ENCODE measurements at places on chromosomes 4 and X.

DNA sequence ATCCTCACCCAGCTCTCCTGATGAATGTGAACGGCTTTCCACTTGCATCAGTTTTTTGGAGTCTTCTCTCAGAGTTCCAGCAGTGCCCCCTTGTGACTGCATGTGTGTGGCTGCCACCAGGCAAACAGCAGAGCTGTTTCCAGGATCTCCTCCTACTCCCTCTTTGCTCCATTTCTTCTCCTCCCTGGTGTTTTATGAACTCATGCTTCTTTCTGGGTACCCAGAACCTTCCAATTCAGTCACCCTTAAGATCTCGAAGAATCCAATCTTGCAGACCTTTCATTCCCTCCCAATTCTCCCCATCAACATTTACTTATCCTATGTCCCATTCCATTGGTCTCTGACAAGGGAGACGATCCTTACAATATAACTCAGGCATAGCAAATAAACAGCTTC lies 6.8 kb upstream of the TCEANC start:
- no peak for DNase-seq

- DNase-seq: peak; percentile 34
These were observed 990 bp downstream of the HNRNPD start for GRCh38 chr4:82372517-82373485.

DNA sequence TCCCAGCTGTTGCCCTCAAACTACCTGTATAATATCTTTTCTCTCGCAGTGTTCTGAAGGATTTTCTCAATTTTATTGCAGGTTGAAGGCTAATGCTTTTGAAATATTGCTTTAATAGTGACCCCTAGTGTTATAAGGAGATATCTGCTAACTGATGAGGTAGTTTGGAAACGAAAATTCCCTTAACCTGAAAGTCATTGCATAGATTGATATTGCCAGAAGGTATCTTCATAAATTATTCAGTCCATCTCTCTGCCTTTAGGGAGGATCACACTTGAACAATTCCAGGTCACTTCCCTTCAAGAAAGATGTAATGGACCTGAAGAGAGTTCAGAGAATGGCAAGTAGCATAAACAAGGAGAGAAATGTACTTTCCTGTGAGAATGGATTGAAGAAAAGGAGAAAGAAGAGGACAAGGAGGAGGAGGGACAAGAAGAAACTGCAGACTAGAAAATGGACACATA lies 44.1 kb downstream of the TIGD4 start:
- no peak for DNase-seq

DNA sequence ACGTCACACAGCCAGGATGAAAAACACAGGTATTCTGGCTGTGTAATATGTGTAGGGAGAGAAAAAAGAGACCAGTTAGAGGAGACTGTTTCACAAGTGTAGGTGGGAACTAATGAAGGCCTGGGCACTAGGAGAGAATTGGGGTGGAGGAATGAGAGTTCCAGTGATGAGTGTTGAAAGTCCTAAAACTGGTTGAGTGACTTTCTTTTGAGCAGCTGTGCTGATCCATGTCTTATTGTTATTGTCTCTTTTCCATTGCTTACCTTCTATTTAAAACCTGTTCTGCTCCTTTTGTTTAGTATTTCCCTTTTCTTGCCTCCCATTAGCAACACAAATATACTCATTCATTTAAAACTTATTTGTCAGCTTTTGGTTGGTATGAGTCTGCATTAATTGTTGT lies 88.7 kb downstream of the PDLIM5 start:
- no peak for DNase-seq

DNA sequence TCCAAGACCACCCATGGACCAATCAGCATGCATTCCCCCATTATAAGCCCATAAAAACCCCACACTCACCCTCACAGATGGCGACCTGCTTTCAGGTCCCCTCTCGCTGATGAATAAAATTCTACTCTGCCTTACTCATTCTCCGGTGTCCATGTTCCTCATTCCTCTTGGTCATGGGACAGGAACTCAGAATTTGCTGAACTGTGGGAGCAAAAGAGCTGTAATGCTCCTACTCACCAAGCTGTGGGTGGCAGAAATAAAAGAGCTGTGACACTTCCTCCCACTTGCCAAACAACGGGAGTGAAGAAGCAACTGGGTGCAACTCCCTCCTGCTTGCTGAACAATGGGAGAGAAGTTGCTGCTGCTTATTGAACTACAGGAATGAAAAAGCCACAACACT lies 168.5 kb upstream of the PCDH18 start:
- DNase-seq: no peak

DNA sequence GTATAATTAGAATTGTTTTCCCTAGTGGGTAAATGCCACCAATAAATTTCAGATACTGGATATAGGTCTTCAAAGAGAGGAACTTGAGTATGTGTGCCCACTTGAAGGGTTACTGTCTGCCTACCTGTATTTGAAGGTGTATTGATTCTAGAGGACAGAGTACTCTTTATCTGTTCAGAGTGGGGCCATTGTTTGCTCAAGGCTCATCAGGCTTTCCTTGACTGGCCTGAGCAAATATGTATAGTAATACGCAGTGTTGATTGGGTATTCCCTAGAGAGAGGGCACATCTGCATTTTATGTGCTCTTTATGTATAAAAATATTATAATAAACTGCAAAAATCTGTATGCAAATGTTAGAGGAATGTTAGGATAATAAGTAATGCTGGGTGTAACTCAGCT lies 23.7 kb downstream of the RP2 start:
- no peak for DNase-seq

DNA sequence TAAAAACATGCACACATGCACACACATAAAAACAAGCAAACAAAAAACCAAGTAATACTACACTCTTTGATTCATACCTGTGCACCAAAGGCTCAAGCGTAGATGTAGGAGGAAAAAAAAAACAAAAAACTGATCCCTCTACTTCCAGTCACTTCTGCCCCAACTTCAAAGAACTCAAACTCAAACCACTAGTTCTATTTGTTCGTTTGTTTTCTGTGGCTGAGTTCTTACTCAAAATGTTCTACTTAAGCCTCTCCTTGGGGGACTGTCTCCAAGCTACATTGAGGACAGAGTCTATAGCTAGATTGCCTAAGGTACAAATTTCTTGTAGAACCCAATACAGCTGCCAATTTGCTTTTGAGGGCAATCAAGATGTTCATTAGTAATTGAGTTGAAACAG lies 171.0 kb upstream of the ATOH1 start:
- no peak for DNase-seq

GRCh38 chr4:96598465-96598864 lies 758.6 kb downstream of the PDHA2 start:
- DNase-seq: no peak

GRCh38 chr4:18756671-18757070 lies 735.1 kb upstream of the LCORL start:
- no peak for DNase-seq

- no peak for DNase-seq
These were observed 220.7 kb upstream of the CNKSR2 start for GRCh38 chrX:21153503-21153902.

DNA sequence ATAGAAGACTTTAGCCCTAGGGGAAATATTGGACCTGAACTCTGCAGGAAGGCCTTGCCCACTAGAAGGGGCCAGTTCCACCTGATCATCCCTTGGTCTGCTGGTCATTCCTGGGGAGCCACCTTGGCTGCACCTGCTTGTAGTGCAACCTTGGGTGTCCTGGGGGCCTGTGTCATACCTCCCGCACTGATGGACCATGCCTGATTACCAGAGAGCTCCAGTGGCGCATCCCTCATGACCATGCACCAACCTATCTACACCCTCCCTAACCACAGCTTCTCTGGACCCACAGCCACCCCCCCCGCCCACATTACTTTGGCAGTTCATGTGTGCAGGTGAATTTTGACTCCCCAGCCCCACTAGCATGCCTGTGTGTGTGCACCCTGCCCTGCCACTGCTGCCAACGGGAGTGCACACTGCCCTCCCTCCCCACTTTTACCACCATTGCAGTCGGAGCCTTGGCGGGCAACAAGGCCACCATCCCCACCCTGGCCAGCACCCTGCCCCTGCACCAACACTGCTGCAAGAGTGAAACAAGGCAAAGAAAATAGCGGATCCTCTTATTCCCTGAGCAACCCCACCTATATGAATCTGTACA lies 208.1 kb downstream of the FAM47B start:
- no peak for DNase-seq

DNA sequence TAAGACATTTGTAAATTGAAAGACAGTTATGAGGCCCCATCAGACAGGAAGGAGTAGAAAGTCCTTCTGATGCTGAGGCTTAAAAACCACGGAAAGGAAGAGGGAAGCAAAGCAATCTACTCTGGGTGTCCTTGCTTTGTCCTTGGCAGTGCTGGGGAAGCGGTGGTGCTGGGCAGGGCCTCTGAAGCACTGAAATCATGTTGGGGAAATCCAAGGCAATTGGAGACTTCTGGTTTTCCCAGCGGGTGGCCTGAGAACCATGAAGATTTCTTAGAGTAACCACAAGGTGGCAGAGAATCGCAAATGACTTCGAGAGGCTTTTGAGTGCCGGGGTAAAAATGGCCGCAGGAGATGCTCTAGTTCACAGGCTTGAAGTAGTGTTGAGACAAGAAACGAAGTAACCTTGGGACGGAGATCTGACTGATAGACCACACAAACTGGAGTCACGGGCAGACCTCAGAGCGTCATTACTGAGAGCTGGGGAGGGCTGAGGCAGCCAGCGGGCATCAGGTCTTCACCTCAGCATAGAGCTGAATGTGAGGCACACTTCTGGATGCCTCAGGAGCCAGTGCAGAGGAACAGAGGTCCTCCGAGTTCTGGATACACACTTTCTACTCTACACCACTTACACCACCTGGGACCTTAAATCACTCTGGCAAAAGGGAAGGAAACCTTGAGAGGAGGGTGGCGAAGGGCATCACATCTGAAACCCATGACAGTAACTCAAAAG lies 130.7 kb upstream of the GPRIN3 start:
- no peak for DNase-seq

DNA sequence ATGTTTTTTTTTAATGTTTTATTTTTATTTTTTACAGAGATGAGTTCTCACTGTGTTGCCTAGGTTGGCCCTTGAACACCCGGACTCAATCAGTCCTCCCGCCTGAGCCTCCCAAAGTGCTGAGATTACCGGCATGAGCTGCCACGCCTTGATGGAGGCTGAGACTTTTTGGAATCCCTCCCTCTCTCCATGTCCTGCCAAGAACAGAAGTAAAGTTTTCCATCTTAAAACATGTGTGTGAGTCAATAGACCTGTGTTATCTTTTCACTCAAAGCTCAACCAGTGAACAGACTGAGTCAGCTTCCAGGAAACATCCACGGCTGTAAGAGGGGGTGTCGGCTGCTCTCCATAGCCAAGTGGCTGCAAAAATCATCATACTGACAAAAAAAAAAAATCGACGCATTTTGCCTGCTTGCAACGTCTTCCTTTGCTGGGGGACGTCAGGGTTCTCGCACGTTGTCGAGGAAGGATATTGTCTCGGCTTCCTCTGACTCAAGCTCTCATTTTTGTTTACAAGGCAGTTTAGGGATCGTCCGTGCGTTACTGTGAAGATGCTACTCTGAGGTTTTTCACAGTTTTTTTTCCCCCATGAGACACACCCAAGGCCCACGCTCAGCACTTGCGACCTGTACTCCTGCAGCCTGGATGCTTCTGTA lies 10.0 kb upstream of the ASMTL start:
- no peak for DNase-seq

DNA sequence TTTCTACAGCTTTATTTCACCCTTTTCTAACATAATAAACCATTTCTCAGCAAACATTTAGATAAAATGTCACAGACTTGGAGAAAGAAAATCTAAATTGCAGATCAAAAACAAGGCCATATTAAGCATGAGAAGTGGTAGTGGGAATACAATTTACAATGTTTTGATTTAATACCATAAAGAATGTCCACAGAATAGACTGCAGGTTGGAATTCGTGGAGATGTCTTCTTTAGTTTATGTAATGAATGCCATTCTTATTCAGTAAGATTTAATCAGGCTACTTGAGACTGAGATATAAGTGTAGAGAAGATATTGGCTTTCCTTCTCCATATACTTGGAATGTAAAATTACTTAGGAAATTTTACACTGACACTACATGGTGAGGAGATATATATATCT lies 91.9 kb upstream of the ZFP42 start:
- no peak for DNase-seq

- DNase-seq: no peak
These were observed 36.0 kb upstream of the CCNG2 start for GRCh38 chr4:77120886-77121508.

- no peak for DNase-seq
These were observed 12.2 kb upstream of the EDA start for GRCh38 chrX:69603566-69604194.

DNA sequence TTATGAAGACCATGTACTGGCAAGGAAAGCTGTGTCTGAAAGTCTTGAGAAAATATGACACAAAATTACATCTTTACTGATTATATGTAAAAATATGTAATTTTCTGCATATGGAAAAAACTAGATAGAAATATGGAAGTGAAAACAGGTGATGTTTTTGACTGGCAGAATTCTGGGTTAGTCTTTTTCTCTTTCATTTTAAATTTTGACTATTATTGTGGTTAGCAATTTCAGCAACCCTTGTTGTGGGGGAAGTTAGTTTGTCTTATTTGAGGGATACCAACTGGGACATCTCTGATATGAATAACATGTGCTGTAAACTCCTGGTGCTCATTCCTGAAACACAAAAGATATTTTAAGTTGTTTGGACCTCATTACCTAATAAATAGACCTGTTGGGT lies 49.9 kb upstream of the CPEB2 start:
- no peak for DNase-seq

DNA sequence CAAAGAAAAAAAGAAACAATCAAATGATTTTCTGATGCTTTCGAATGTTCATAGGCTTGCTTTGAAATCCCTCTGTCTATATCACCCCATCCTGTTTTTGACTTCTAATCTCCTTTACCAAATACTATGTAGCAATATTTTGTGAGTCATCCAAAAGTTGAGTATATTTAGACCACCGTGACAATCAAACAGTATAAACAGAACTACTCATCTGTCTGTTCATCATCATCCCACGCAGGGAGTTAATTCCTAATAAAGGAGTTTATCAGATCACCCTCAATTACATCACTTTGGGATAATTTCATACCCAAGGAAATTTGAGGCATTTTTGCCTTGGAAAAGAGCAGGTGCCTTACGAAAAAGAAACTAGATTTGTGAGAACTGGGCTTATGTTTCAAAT lies 212.9 kb downstream of the CBR4 start:
- no peak for DNase-seq

- no peak for DNase-seq
These were observed 559.1 kb downstream of the FSTL5 start for GRCh38 chr4:161604516-161605300.

GRCh38 chr4:186876961-186877626 lies 153.4 kb upstream of the FAT1 start:
- no peak for DNase-seq

- no peak for DNase-seq
These were observed 16.5 kb downstream of the DHRSX start for GRCh38 chrX:2484256-2484655.

GRCh38 chr4:62003695-62004094 lies 803.6 kb downstream of the ADGRL3 start:
- DNase-seq: no peak

DNA sequence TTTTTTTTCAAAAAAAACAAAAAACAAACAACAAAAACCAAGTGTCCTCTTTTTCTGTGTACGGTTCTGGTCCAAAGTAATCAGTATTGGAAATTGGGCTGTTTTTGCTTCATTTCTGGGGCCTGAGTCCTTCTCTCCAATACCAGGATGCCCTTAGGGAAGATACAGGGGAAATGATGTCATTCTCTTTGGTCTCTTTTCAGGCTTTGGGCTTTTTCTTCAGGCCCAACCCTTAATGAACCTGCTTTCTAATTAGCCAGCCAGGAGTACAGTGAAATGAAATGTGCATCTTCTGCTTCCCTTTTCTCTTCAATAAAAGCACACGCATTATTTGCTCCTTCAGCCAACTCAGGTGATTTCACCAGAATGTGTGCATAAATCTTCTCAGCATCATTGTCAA lies 52.6 kb upstream of the RBPJ start:
- DNase-seq: no peak

All from amygdala (tissue), 56 donors.